Osteocyte (in vitro differentiated cells): ENCODE measurements at places on chromosomes 5 and 9.

- peaks cover 20% of the 10 kb centered on the region for H3K4me1 ChIP-seq
- peak overlapping the region; percentile 78 for H3K27ac ChIP-seq
- H3K36me3 ChIP-seq, result peaks cover 10% of the 10 kb centered on the region
These were observed 19.6 kb downstream of the RMI1 start for GRCh38 chr9:84000186-84000585.

DNA sequence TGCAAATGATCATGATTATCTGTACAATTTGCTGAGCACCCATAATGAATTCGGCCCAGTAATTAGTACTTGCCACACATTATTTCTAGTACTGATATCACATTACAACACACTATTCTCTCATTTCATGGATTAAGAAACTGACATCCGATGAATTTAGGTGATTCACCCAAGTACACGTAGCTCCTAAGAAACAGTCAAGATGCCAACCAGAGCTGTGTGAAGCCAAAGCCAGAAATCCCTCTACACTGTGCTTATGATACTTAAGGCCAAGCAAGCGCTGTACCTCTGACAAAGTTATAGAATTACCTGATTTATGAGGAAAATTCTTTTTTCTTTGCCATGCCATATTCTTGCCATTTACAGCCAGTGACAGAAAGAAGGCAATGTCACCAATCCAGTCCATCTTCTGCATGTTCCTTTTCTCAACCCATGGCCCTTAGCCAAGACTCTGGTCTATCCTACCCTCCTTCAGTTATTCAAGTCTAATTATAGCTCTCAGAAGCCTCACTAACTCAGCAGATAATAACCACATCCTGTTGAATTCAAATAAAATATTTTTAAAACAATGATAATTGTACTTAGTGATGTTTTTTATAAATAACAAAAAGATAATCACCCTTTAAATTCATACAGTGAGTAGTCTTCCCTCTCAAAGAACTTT is 74.3 kb upstream of the PTGER4 start:
- no peak overlapping the region for H3K4me3 ChIP-seq
- no peaks in the 10 kb centered on the region for H3K36me3 ChIP-seq
- H3K4me1 ChIP-seq, result peaks cover 10% of the 10 kb centered on the region
- DNase-seq, result no peak
- H3K27ac ChIP-seq, result no peak overlapping the region

- H3K27me3 ChIP-seq, result no peaks in the 10 kb centered on the region
- no peak overlapping the region for H3K4me3 ChIP-seq
- DNase-seq, result no peak
- no peak overlapping the region for H3K27ac ChIP-seq
- no peaks in the 10 kb centered on the region for H3K36me3 ChIP-seq
These were observed 6.1 kb upstream of the FSD1L start for GRCh38 chr9:105441616-105442160.

- peaks cover 49% of the 10 kb centered on the region for H3K4me1 ChIP-seq
- H3K27me3 ChIP-seq, result no peaks in the 10 kb centered on the region
- peak overlapping the region; percentile 28 for H3K27ac ChIP-seq
- no peak overlapping the region for H3K4me3 ChIP-seq
- no peaks in the 10 kb centered on the region for H3K36me3 ChIP-seq
These were observed 294.8 kb upstream of the PTGER4 start for GRCh38 chr5:40384782-40385390.

DNA sequence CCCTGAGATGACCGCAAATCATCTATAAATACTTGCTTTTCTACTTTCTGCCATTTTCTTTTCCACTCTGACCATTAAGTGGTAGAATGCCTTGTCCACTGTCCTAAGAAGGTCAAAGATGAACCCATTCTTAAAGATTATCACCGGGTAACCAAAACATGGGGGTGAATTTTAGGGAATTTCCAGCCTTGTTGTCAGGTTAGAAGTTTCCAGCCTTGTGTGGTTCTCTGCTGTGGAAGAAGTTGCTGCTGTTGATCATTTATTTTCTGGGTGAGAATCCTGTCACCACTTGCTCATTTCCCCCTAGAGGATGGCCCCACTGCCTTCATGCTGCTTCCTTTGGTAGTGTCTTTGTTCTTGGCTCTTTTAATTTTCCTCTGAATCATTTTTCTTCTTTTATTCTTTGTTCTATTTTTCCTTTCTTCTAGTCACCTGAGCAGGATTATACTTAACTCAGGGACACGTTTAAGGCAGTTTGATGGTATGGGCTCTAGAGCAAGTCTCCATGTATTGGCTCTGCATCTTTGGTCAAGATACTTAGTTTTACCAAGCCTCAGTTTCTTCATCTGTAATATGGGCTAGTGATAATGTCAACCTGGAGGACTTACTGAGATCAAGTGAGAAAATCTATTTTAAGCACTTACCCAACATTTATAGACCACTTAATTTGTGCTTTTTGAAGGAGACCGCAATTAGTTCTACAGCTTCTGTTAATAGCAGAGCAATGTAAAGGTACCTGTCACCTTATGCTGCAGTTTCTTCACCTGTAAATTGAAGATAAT is 266.2 kb downstream of the ARHGAP26 start:
- H3K4me1 ChIP-seq, result peaks cover 3% of the 10 kb centered on the region
- H3K4me3 ChIP-seq, result no peak overlapping the region
- H3K27me3 ChIP-seq, result no peaks in the 10 kb centered on the region
- H3K27ac ChIP-seq, result no peak overlapping the region
- peaks cover 3% of the 10 kb centered on the region for H3K36me3 ChIP-seq

DNA sequence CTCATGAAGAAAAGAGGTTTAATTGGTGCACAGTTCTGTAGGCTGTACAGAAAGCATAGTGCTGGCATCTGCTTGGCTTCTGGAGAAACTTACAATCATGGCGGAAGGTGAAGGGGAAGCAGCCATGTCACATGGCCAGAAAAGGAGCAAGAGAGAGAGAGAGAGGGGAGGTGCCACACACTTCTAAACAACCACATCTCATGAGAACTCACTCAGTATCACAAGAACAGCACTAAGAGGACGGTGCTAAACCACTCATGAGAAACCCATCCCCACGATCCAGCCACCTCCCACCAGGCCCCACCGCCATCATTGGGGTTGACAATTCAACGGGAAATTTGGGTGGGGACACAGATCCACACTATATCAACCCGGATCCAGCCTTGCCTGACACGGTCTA is 28.8 kb upstream of the IER5L start:
- no peaks in the 10 kb centered on the region for H3K36me3 ChIP-seq
- H3K4me3 ChIP-seq, result no peak overlapping the region
- no peak for DNase-seq
- no peak overlapping the region for H3K27ac ChIP-seq
- peaks cover 6% of the 10 kb centered on the region for H3K4me1 ChIP-seq
- H3K27me3 ChIP-seq, result no peaks in the 10 kb centered on the region

DNA sequence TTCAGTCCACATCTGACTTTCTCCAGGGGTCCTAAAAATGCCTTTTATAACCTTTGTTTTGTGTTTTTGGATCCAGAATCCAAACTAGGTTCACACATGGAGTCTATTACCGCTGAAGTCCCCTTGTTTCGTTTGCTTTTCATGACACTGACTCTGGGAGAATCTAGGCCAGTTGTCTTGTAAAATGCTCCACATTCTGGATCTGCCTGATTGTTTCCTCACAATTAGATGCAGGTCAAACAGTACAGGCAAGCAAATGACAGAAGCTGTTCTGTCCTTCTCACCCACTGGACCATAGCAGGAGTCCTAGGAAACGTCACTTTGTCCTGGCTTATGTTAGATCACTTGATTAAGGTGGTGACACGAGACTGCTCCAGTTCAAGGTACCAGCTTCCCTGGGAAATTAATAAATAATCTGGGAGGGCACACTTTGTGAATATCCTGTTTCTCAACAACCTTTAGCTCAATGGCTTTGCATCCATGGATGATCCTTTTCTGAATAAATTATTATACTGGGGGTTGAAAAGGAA is 34.1 kb downstream of the FABP6 start:
- DNase-seq, result no peak
- no peaks in the 10 kb centered on the region for H3K27me3 ChIP-seq
- peaks cover 11% of the 10 kb centered on the region for H3K36me3 ChIP-seq
- peaks cover 4% of the 10 kb centered on the region for H3K4me1 ChIP-seq

- peaks cover 2% of the 10 kb centered on the region for H3K27me3 ChIP-seq
- no peak overlapping the region for H3K4me3 ChIP-seq
- H3K27ac ChIP-seq, result no peak overlapping the region
- H3K36me3 ChIP-seq, result no peaks in the 10 kb centered on the region
- no peaks in the 10 kb centered on the region for H3K4me1 ChIP-seq
These were observed 25.9 kb upstream of the MSANTD3 start for GRCh38 chr9:100401042-100401441.

- H3K36me3 ChIP-seq, result peaks cover 7% of the 10 kb centered on the region
- H3K4me3 ChIP-seq, result no peak overlapping the region
- H3K27ac ChIP-seq, result no peak overlapping the region
- DNase-seq, result no peak
- peaks cover 18% of the 10 kb centered on the region for H3K4me1 ChIP-seq
- H3K27me3 ChIP-seq, result no peaks in the 10 kb centered on the region
These were observed 700.5 kb upstream of the ZNF608 start for GRCh38 chr5:125446986-125447385.

DNA sequence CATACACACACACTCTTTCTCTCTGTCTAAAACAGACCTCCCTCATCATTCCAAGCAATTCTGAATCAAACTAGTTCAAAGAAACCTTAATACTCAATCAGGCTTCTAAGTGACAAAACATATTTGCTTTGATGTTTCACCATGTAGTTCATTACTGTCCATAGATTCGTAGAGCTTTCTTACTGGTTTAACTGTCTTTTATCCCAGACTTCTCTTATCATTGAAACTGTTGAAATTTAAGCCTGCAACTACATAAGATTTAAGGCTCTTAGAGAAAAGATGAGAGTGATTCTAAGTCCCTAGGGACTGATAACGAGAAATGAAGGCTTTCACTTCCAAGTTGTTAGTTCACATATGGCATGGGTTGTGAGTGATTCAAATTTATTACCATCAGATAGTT is 11.0 kb upstream of the PLAC8L1 start:
- no peak overlapping the region for H3K4me3 ChIP-seq
- no peak overlapping the region for H3K27ac ChIP-seq
- no peak for DNase-seq
- no peaks in the 10 kb centered on the region for H3K4me1 ChIP-seq
- no peaks in the 10 kb centered on the region for H3K27me3 ChIP-seq

- no peak for DNase-seq
- H3K27me3 ChIP-seq, result no peaks in the 10 kb centered on the region
- H3K36me3 ChIP-seq, result peaks cover 42% of the 10 kb centered on the region
- no peak overlapping the region for H3K4me3 ChIP-seq
- H3K4me1 ChIP-seq, result peaks cover 18% of the 10 kb centered on the region
These were observed 76.5 kb downstream of the COL5A1 start for GRCh38 chr9:134717924-134718645.

DNA sequence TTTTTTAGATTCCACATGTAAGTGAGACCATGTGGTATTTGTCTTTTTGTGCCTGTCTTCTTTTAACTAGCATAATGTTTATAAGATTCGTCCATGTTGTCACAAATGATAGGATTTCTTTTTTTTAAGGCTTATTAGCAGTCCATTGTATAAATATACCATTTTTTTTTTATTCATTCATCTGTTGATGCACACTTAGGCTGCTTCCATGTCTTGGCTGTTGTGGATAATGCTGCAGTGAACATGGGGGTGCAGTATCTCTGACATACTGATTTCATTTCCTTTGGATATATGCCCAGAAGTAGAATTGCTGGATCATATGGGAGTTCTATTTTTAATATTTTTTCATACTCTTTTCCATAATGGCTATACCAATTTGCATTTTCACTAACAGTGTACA is 48.7 kb downstream of the KIAA1958 start:
- H3K27ac ChIP-seq, result peak overlapping the region; percentile 12
- H3K4me3 ChIP-seq, result no peak overlapping the region
- peaks cover 2% of the 10 kb centered on the region for H3K36me3 ChIP-seq
- H3K27me3 ChIP-seq, result no peaks in the 10 kb centered on the region
- H3K4me1 ChIP-seq, result peaks cover 19% of the 10 kb centered on the region

DNA sequence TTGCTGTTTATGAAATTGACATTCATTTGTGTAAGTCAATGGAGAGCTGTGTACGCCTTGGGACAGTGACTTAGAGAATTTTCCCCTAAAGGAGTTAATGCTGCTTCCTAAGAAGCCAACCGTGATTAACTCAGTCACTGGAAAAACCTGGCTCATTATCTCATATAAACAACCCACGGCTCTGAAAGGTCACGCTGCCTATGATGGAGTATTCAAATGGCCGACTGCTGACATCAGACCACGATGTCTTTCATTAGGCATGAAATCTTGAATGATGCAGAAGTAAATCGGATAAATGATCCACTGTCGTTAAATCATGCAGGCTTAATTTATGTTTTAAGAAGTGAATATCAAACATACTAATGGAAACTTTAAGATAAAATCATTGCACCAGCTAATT is 603.7 kb downstream of the RAB3C start:
- peaks cover 17% of the 10 kb centered on the region for H3K4me1 ChIP-seq
- peaks cover 2% of the 10 kb centered on the region for H3K36me3 ChIP-seq
- H3K4me3 ChIP-seq, result no peak overlapping the region
- H3K27me3 ChIP-seq, result no peaks in the 10 kb centered on the region

GRCh38 chr5:111772456-111773122 is 15.6 kb upstream of the NREP start:
- no peak for DNase-seq
- H3K36me3 ChIP-seq, result no peaks in the 10 kb centered on the region
- H3K4me1 ChIP-seq, result peaks cover 55% of the 10 kb centered on the region
- peak overlapping the region; percentile 31 for H3K27ac ChIP-seq
- H3K27me3 ChIP-seq, result no peaks in the 10 kb centered on the region

DNA sequence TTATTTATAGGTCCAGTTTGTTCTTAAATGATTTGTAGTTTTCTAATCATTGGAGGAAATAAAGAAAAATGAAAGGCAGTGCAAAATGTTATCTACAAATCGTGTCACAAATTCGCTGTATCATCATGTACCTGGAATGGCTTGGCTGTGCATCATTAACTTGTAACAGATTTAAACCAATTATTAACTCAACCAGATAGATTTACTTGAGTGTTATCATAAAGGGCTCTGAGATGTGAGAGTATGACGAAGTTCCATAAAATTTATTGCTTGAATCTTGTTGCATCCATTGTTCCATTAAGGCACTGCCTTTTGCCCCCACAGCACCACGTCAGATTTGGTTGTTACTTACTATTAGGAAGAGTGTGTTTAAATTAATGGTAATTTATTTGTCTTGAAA is 23.5 kb downstream of the PCSK5 start:
- H3K36me3 ChIP-seq, result no peaks in the 10 kb centered on the region
- H3K4me1 ChIP-seq, result no peaks in the 10 kb centered on the region
- DNase-seq, result no peak
- H3K27ac ChIP-seq, result no peak overlapping the region
- H3K4me3 ChIP-seq, result no peak overlapping the region

- no peak for DNase-seq
- no peak overlapping the region for H3K27ac ChIP-seq
- H3K27me3 ChIP-seq, result peaks cover 19% of the 10 kb centered on the region
- H3K4me3 ChIP-seq, result no peak overlapping the region
- H3K4me1 ChIP-seq, result peaks cover 6% of the 10 kb centered on the region
These were observed 27.6 kb upstream of the TEX48 start for GRCh38 chr9:114709636-114710035.

DNA sequence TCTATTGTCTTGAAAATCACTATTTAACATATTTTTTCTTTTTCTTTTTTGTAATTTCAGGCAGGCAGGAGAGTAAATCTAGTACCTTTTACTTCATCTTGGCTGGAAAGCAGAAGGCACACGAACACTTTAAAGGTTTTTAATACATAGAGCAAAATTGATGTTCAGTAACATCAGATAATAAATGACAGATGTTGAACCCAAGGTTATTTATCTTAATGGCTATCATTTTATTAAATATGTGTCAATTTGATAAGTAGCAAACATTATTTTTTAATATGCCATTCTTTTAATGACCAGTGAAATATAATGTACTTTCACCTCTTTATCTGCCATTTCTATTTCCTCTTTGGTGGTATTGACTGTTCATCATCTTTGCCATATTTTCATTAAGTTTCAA is 381.2 kb downstream of the ARHGEF28 start:
- H3K36me3 ChIP-seq, result peaks cover 5% of the 10 kb centered on the region
- H3K4me3 ChIP-seq, result no peak overlapping the region
- H3K27ac ChIP-seq, result no peak overlapping the region
- no peaks in the 10 kb centered on the region for H3K4me1 ChIP-seq
